ENCODE measurements at places on chromosomes 7 and 10.

GRCh38 chr10:27190508-27190907, 35.4 kb downstream of the MASTL start:
- DNase-seq, result no peak
- no peak overlapping the region for H3K4me3 ChIP-seq
- no peaks in the 10 kb centered on the region for H3K4me1 ChIP-seq
- H3K27ac ChIP-seq, result no peak overlapping the region

DNA sequence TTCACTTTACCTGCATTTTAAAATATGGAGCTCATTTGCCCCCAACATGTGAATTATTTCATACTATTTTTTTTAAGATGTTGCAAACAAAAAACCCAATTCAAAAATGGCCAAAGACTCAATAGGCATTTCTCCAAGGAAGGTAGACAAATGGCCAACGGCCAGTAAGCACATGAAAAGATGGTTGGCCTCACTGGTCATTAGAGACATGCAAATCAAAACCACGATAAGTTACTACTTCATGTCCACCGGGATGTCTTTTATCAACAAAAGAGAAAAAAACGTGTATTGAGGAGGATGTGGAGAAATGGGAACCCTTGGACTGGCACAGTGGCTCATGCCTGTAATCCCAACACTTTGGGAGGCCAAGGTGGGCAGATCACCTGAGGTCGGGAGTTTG, 3.4 kb upstream of the CTBP2 start:
- no peak for DNase-seq
- H3K36me3 ChIP-seq, result no peaks in the 10 kb centered on the region
- H3K27ac ChIP-seq, result no peak overlapping the region
- H3K4me1 ChIP-seq, result no peaks in the 10 kb centered on the region
- no peak overlapping the region for H3K4me3 ChIP-seq

GRCh38 chr10:131694168-131694780, 206.5 kb upstream of the PPP2R2D start:
- H3K36me3 ChIP-seq, result no peaks in the 10 kb centered on the region
- no peak for DNase-seq
- no peaks in the 10 kb centered on the region for H3K4me1 ChIP-seq
- no peaks in the 10 kb centered on the region for H3K27me3 ChIP-seq
- H3K27ac ChIP-seq, result no peak overlapping the region

- H3K4me3 ChIP-seq, result no peak overlapping the region
- H3K36me3 ChIP-seq, result no peaks in the 10 kb centered on the region
- H3K27ac ChIP-seq, result no peak overlapping the region
These were observed 167.6 kb downstream of the SNX13 start for GRCh38 chr7:17772581-17773288.

All from CD8-positive, alpha-beta memory T cell (primary cell).